ENCODE measurements at places on chromosomes 13 and 19.

- no peak for DNase-seq
These were observed 902.3 kb upstream of the MIR17HG start for GRCh38 chr13:90445179-90445578.

- no peak for DNase-seq
These were observed 9.2 kb upstream of the EDDM13 start for GRCh38 chr19:56263319-56263718.

- no peak for DNase-seq
These were observed 126.0 kb upstream of the RFC3 start for GRCh38 chr13:33691980-33692379.

DNA sequence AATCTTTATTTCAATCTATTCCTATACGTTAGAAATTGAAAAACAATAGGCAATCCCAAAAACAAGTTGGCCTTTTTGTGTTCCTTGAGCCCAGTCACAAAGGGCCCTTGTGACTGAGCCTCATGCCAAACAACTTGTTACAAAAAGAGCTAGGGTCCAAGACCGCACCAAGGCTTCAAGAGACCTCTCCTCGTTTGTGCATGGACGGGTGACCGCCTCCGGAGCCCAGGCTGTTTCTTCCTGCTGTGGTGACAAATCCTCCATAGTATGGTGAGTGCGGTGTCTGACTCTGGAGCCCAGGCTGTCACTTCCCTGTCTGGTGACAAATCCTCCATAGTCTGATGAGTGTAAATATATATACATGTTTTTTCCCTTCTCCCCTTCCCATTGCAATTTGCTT, 63.7 kb downstream of the ZNF93 start:
- no peak for DNase-seq

GRCh38 chr13:20776751-20777150, 3.0 kb upstream of the EEF1AKMT1 start:
- DNase-seq, result no peak

GRCh38 chr19:44694184-44694579, 4.8 kb upstream of the CEACAM16 start:
- DNase-seq, result no peak

GRCh38 chr19:50909240-50910070, 1.7 kb downstream of the KLK4 start:
- peak; percentile 4 for DNase-seq

- no peak for DNase-seq
These were observed 82.0 kb downstream of the SIPA1L3 start for GRCh38 chr19:37988758-37989635.

DNA sequence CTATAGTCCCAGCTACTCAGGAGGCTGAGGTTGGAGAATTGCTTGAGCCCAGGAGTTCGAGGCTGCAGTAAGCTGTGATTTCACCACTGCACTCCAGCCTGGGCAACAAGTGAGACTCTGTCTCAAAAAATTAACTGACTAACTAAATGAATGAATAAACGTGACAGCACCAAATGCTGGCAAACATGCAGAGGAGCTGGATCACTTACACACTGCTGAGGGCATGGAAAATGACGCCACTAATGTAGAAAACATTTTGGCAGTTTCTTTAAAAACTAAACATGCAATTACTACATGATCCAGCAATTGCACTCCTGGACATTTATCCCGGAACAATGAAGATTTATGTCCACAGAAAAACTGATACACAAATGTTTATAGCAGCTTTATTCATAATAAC, 31.3 kb upstream of the GTF3A start:
- DNase-seq, result no peak
